ENCODE measurements at places on chromosomes 4 and X. TPM values are rescaled to one million over a fixed set of nuclear protein-coding genes. Genes with fewer than 3 reads are reported as not detected.
A peak's percentile ranks its signal among the peaks of the same experiment; 100 is the strongest.

CBR4 gene
- total RNA-seq: 26.0 TPM

DNA sequence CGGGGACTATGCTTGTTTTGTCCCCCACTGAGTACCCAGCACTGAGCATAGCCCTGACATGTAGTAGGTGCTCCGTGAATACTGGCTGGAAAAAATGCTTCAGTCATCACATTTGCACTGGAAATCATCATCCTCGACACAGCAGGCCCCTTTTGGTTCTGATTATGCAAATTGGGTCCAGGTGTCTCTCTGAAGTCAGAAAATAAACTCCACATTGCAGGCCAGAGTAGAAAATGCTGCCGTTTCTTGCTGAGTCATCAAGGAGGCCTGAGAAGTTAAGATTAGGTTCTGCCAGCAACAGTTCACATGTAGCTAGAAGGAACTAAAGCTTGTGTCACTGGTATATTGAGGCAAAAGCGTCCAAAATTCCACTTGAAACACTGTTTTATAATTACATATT is 15.0 kb upstream of the STK32B start:
- DNase-seq: peak; percentile 24

DNA sequence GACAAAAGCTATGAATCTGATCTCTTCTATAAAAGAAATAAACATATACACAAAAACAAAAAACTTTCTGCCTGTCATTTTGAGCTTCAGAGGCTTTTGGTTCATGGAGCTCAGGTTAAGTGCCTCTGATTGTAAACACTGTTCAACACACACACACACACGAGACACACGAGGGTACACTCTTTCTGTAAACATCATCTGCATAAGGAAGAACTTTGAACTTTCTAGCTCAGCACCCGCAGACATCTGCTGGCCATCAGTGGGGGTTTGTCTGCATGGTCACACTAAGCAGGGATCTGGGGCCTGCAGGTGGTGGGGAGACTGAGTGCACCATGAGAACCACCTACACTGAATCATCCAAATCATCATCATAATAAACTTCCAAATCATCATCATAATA is 54.9 kb downstream of the STX18 start:
- no peak for DNase-seq

- DNase-seq: no peak
These were observed 114.0 kb downstream of the BMPR1B start for GRCh38 chr4:94871644-94872305.

IBSP gene
- not detected for total RNA-seq

GRCh38 chrX:87005183-87005582 is 512.4 kb upstream of the KLHL4 start:
- DNase-seq: no peak

GRCh38 chr4:152936446-152937335 is 568 bp downstream of the FHDC1 start:
- peak; percentile 51 for DNase-seq

DNA sequence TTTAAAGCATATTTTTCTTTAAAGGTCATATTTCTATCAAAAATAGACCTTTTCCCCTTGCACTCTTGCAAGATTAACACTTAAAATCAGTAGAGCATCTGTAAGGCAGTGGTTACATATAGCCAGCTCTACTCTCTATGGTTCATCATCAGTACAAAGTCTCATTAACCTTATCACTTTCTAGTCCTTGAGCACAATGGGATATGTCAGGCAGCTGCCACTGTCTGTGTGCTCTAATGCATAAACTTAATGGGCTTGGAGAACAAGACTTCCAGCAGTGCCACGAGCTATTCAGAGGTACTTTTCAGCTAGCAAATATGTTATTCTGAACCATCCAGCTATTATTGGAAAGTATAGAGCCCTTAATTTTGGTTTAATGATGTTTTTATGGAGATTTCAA is 393.7 kb downstream of the GASK1B start:
- DNase-seq: no peak

DNA sequence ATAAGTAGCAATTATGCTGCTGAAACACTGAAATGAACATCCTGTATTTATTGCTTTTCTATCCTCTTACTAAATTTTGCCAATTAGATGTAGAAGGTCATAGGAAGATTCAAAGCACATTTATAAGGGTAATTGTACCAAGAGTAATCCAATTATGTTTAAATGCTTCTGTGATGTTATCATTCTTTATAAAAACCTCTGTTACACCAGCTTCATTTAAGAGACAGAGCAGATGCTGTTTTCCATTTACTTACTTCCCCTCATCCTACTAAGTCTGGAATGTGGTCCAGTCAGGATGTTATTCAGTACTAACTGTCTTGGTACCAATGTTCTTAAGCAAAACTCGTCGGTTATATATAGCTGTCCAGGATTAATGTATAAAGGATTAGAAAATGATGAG is 539.6 kb downstream of the PDHA2 start:
- no peak for DNase-seq

TRO gene
- total RNA-seq: 0.74 TPM

- no peak for DNase-seq
These were observed 105.6 kb downstream of the CNKSR2 start for GRCh38 chrX:21479695-21480270.

DNA sequence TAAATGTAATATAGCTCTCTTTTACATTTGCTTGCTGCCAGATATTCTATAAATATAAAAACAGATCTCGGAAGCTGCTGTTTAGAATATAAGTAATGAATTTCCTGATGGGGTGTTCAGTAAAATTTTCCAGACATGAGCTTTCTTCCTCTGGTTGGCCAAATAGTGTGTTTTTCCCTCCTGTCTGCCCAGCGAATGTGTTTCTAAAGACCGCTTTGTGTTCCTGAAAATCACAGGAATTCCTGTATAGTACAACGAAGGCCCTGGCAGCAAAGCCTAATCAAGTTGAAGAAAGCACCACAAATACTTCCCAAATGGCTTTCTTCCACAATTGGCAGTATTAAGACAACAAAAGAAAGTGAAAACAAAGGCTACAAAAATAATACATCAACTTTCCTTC is 494.1 kb downstream of the INPP4B start:
- no peak for DNase-seq

TSPAN7 gene
- 0.16 TPM for total RNA-seq

- DNase-seq: no peak
These were observed 128.7 kb upstream of the ARHGEF9 start for GRCh38 chrX:63913719-63914118.

- no peak for DNase-seq
These were observed 34.8 kb downstream of the CT47B1 start for GRCh38 chrX:120840827-120841226.

UGT2A3 gene
- 0.11 TPM for total RNA-seq

GRCh38 chr4:14264437-14264836 is 636.9 kb upstream of the BOD1L1 start:
- no peak for DNase-seq

DNA sequence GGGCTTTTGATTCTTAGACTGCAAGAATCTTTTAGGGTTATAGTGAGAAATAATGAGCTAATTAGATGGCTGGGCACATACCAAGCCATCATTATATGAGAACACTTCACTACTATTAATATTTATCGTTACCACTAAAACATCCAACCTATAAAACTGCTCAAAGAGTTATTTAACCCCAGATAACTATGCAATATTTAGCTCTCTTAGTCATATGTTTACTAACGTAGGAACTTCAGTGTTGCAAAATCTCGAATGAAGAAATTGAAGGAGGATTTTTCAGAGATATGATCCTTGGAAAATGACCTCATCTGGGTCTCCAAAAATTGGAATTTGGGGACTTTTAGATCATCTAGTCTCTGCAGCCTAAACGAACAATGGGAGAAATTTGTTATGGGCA is 265.0 kb upstream of the RPS6KA3 start:
- no peak for DNase-seq

DNA sequence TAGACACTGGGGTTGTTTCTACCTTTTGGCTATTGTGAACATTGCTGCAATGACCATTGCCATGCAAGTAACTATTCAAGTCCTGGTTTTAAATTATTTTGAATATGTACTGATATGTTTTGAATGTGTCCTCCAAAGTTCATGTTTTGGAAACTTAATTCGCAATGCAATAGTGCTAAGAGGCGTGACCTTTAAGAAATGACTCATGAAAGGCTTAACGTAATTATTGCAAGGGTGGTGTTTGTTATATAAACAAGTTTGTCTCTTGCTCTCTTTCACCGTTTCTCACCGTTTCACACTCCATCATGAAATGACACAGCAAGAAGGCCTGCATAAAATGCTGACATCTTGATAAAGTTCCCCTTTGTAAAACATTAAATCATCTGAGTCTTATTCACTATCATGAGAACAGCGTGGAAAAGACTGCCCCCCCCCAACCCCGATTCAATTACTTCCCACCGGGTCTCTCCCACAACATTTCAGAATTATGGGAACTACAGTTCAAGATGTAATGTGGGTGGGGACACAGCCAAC is 506.9 kb upstream of the FAM47C start:
- DNase-seq: no peak

All from K562 (cell line).